ENCODE measurements at places on chromosomes 1 and 21.

DNA sequence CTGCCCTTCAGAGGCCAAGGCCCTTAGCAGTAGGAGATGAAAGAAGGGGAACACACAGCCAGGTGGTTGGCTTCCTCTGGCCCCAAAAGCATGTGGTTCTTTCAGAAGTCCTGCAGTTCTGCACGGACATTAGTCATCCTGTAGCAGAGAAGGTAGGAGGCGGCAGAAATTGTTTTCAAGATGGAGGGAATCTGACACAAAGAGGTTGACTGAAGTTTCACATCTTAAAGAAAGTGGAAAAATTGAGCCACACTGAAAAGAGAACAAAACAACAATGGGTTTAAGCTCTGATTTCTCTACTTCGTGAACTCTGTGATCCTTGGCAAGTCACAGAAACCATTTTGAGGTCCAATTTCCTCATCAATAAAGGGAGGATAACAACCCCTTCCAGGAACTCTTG is 125.3 kb upstream of the DNAH14 start:
- DNase-seq = no peak

- DNase-seq = peak; percentile 27
These were observed 36.7 kb upstream of the LRRC53 start for GRCh38 chr1:74548961-74549750.

DNA sequence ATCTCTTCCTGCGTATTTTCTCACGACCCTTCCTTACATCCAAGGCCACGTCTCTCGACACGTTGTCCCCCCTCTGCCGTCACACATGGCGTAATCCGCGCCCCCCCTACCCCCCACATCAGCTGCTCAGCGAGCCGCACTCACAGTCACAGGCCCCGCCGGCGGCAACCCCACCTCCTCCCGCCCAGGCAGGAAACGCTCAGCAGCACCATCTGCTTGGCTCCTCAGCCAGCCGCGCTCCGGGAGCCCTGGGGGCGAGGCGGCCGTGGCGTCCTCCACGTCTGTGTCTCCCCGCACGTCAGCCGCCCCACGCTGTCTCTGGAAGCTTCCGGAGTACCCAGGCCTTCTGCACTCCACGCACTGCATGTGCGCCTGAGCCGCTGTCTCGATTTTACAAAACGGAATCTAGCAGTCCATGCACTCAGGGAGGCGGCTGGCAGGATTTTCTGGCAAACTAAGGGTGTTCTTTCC is 64.6 kb downstream of the SIK1 start:
- peak; percentile 88 for DNase-seq

DNA sequence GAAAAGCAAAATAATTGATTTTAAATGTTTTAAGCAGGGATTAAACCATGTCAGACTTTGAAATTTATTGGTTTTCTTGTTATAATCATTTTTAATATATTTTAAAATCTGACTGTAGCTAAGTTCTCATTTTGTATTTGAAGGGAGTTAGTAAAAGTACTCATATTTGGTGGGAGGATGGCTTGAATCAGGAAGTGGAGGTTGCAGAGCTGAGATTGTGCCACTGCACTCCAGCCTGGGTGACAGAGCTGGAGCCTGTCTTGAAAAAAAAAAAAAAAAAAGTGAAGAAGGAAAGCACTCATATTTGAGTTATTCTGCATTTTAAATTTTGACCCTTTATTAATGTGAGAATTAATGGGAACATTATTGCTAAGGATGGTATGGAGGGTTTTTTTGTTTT is 106.0 kb downstream of the RABGAP1L start:
- DNase-seq = no peak

- no peak for DNase-seq
These were observed 6.0 kb upstream of the ARHGEF2 start for GRCh38 chr1:155984341-155984740.

DNA sequence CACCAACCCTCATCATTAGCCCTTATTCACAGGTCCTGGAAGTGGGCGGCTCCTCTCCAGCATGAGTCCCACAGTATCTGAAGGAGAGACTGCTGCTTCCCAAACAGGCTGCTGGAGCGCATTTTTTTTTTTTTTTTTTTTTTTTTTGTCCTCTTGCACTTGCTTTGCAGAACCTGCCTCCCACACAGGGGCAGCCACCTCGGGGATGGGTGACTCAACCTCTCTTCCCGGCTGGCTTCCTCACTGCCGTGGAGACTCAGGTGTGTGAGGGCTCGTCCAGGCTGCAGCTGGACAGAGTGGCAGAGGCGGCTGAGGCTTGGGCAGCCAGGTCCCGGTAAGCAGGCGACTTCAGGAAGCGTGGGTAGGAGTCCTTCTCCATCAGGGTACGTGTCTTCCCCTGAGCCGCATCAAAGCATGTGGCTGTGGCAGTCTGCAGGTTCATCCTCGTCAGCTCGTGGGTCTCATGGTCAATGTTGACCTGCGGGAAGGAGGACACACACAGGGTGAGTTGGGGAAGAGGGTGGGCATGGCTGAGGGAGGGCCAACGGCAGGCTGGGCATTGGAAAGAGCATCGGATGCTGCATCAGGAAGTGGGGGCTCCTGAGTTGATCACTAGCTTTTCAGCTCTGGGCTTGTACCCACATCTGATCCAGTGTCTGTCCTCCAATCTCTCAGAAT is 4.0 kb downstream of the RGS16 start:
- DNase-seq = no peak

DNA sequence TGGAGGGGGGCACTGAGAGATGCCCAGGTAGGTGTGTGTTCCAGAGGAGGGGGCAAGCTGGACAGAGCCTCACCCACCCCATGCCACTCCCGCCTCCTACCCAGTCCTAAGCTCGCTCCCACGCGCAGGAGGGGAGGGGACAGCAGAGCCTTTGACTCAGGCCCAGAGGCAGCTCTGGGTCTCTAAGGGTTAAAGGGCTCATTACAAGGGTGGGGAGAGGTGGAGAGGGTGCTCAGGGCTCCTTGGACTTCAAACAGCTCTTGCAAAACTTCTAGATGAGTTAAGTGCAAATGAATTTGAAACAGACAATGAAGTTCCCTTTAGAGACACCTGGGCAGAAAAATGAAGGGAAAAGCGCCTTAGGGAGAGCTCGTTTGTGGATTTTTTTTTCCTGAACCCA is 104.2 kb upstream of the CASZ1 start:
- DNase-seq = peak; percentile 15

- DNase-seq = peak; percentile 44
These were observed 1.5 kb downstream of the PHGDH start for GRCh38 chr1:119713039-119713748.
